ENCODE measurements at places on chromosomes 13 and 19.

- DNase-seq, result no peak
Measured at GRCh38 chr13:48265217-48265815, 32.3 kb downstream of the ITM2B start.

- no peak for DNase-seq
Measured at GRCh38 chr13:43239275-43239840, 216.0 kb downstream of the DNAJC15 start.

GRCh38 chr19:42850981-42851717 lies 28.4 kb downstream of the PSG1 start:
- DNase-seq, result peak; percentile 8

DNA sequence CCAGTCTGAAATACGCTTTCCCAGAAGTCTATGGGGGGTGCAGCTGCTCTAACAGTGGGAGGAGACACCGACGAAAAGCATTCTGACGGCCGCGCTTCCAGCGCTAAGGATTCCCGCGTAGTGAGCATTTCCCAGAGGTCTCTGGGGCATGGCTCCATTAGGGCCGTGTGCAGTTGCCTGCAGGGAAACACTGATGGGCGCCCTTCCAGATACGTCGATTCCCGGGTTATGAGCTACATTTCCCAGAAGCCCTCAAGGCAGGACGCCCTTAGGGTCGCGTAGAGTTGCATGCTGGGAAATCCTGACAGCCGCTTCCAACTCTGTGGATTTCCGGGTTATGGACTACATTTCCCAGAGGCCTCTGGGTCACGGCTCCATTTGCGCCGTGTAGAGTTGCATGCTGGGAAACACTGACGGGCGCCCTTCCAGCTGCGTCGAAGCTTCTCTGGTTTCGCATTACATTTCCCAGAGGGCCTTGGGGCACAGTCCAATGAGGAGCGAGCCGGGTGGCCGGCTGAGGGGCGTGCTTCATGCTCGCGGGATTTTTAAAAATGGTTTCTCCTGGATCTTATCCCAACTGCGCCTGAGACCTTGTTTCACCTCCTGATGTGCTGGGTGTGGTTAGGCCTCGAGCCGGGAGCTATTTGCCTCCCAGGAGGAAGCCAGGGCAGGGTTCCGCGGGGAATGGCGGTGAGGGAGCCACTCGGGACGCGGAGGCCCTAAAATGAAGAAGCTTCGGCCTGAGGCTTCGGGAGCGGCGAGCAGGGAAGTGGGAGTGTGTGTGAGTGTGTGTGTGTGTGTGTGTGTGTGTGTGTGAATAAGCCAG lies 17.2 kb upstream of the ZNF331 start:
- DNase-seq, result peak; percentile 95

- DNase-seq, result no peak
Measured at GRCh38 chr13:77338329-77338728, 11.4 kb upstream of the MYCBP2 start.

Data from cerebellum (tissue), 4 donors.